ENCODE measurements at places on chromosomes 3 and 15. TPM values are rescaled to one million over a fixed set of nuclear protein-coding genes. Genes with fewer than 3 reads are reported as not detected.

FAM107A gene
- 74.4 TPM for total RNA-seq

- no peak for DNase-seq
Observed at GRCh38 chr15:63114465-63114864, 7.2 kb upstream of the LACTB start.

IL16 gene
- 1.4 TPM for total RNA-seq

DNA sequence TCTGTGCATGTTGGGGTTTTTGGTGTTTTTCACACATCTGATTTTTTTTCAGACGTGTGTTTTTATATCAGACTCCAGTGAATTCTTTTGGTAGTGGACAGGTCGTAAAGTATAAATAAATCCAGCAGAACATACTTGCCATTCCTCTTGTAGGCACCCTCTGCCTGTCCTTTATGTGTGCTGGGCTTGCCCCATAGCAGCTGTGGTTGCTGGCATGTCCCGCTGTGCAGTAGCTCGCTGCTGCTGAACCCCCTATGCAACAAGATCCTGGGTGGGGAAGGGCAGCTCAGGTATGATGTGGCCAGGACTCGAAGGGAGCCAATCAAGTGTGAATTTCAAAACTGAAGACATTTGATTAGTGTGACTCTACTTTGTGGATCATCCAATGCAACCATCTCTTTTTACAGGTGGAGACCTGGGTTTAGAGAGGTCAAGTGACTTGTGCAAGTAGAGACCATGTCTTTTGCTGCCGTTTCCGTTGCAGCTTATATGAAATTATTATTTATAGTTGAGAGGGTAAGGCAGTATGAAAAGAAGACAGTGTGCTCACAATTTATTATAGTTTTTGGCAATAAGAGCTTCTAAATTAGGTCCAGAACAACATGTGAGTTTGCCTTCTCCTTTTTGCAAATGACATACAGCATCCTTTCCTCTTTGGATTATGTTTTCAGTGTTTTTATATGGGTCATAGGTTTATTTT, 350.8 kb upstream of the C2CD4B start:
- DNase-seq = no peak

GRCh38 chr3:111164621-111165020, 93.0 kb downstream of the NECTIN3 start:
- no peak for DNase-seq

DNA sequence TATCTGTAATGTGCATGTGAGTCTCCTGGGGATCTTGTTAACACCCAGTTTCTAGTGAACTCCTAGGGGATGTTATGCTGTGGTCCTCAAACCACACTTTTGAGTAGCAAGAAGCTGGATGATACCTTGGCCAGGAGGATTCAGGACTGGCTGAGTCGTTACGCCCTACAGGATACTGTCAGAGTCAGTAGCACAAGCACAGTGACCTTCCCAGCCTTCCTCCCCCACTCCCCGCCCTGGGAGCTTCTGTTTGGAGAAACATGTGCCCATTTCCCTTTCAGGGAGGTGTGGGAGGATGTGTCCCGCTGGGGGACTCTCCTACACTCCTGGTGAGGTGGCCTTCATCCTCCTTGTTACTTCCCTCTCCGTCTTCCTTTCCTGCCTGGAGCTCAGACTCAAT, 76.4 kb upstream of the TRPM1 start:
- no peak for DNase-seq

DNA sequence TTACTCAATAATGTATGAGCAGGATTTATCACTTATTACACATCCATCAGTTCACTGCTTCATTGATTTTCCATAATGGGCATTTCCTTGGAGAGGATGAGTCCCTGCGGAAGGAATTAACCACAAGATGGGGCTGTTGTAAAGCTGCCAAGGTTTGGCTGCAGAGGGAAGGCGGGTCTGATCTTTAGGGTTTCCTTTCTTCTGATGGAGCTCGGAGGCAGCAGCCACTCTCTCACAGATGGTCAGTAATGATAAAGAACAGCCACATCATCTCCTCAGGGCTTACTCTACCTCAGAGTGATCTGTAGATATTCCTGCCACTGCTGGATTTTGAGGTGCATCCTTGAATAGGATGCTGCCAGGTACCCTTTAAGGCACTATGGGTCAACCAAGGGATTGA, 115.2 kb downstream of the USP13 start:
- DNase-seq = no peak

INSYN1 gene
- total RNA-seq = 0.05 TPM

DNA sequence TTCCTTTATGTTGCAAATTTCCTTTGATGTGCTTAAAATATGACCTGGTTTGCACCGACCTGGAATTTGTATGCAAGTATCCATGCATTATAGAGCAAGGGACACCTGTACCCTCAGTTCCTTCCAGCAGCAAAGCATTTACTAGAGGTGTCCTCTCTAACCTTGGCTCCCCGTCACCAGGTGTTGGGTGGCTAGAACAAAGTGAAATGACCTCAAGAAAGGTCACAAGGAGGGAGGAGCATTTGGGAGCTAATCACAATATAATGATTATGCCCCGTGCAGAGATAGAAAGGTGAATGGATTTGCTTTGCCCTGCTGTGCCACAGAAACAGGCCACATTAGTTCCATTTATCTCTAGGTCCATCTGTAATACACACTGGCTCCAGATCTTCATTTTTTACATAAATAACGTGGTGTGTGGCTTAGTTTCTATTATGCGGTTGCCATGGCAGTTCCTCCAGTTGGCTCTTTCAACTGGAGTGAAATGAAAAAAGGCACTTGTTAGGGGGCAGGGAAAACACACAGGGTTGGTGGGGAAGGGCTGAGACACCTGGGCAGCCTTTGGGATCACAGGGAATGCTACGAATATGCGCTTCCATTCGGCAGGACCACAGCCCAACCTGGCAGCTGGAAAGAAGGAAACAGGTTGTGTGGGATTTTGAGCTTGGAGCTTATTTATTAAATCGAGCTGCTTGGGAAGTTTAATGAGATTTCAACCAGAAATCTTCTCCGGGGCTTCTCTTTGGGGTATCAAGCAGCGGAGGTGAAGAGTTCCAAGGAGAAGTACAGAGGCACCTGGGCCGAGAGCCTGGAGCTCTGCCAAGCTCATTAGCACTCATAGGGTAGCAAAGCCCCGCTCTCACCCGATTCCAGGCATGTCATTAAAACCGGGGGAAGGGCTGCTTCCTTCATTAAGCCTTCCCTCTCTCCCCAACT, 233.5 kb upstream of the ST8SIA2 start:
- no peak for DNase-seq

DNA sequence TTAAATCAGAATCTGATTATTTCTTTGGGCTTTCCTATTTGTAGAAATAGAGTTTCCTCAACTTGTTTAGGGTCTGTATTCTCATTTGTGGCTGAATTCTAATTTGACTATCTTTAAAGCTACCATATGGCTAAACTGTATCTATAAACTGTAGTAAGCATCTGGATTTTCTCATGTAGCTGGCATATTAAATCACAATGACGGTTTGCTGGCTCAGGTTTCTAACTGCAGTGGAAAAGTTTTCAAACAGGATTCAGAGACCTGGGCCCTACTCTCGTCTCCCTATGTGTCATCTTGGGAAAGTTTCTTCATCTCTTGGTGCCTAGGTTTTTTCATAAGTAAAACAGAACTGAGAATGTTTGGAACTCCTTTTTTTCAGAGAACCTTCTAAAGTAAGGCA, 68.3 kb downstream of the GALK2 start:
- DNase-seq = no peak

DNAH1 gene
- 3.2 TPM for total RNA-seq

- no peak for DNase-seq
Observed at GRCh38 chr15:53133255-53133850, 343.2 kb upstream of the ONECUT1 start.

- DNase-seq = no peak
Observed at GRCh38 chr3:38608961-38609360, 40.5 kb downstream of the SCN5A start.

TRIM71 gene
- total RNA-seq = not detected

PEX5L gene
- 0.05 TPM for total RNA-seq

DNA sequence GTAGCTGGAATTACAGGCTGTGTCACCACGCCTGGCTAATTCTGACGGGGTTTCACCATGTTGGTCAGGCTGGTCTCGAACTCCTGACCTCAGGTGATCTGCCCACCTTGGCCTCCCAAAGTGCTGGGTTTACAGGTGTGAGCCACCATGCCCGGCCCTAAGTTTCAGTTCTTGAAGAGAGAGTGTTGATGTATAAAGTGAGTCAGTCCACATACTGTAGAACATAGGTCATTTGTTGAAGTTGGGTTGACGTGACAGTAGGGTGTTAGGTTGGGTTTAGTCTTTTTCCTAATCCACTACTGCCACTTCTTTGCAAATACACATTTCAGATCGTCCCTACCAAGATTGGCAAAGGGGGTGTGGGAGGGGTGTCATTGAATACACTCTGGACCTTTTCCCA, 15.2 kb downstream of the DNAJC19 start:
- no peak for DNase-seq

HHLA2 gene
- not detected for total RNA-seq

- DNase-seq = no peak
Observed at GRCh38 chr3:122305818-122306621, 19.0 kb upstream of the CSTA start.

GRCh38 chr15:40941068-40941527, 12.0 kb downstream of the DLL4 start:
- DNase-seq = no peak

DNA sequence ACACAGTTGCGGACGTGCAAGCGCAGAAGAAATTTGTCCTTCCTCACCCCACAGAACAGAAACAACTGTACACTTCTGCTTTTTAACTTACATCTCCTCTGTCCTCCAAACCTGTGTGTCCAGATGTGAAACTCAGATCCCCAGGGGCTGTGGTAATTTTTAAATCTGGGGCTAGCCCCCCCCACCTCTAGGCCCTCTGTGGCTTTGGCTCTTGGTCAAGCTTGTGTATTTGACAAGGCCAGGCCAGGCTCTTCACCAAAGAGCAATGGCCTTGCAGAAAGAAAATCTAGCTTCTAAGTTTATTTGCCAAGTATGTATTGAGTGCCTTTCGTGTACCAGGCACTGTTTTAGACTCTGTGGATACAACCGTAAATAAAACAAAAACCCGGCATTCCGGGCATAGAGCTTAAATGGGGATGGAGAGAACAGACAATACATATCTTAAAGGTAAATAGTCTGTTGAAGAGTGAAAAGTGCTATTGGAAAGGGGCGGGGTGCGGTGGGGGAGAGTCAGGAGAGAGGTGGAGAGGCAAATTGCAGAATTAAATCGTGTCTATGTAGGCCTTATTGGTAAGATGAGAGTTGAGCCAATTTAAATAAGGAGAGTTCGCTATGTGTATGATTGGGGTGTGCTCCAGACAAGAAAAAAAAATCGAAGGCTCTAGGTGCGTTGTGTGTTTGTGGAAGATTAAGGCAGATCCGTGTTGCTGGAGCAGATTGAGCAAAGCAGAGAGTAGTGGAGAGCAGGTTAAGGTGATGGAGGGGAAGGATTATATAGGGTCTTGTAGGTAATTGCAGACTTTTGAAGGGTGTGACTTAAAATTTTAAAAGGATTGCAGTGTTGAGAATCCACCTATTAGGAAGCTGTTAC, 781 bp upstream of the DPH6 start:
- DNase-seq = no peak

SNTN gene
- not detected for total RNA-seq

C2CD4B gene
- total RNA-seq = 176 TPM

DNA sequence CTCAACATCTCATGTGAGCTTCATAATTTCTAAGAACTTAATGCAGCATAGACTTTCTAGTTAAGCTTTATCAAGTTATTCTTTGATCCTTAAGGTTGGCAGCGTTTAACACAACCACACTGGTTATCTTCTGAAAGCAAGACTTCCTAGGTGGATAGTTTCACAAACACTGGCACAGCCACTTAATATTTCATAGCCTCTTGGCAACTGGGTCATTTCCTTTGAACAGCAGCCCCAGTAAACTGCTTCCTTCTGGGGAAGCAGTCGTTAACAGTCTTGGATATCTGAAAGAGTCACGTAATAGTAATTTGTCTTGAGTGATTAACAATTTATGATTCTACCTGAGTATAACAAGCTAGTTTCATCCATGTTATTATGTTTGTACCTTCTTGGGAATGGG, 45.9 kb upstream of the ABHD10 start:
- peak; percentile 72 for DNase-seq

GPR62 gene
- 0.06 TPM for total RNA-seq

GRCh38 chr15:93247466-93248121, 158.6 kb upstream of the RGMA start:
- no peak for DNase-seq

DNA sequence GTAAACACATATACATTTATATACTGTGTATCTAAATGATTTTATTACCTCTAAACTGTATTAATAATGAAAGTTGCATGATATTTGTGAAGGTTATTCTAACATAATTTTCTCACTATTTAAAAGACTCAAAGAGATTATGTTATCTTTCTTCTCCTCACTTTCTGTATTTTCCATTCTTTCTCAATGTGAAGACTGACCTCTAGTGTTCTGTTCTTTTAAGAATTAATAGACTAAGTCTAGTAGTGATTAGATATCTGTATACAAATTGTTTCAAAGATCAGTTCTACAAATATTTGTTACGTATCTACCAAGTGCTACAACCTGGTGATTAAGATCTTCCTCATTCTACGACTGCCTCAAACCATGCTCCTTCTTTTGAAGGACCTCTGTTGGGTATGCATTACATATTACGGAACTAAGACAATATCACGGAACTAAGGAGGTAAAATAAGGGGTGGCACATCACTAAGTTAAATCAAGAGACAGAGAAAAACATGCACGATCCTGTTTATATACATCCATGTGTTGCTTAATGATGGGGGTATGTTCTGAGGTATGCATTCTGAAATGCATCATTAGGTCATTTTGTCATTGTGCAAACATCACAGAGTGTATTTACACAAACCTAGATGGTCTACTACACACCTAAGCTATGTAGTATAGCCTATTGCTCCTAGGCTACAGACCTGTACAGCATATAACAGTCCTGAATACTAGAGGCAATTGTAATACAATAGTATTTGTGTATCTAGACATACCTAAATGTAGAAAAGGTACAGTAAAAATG, 161.5 kb upstream of the KBTBD8 start:
- no peak for DNase-seq

DNA sequence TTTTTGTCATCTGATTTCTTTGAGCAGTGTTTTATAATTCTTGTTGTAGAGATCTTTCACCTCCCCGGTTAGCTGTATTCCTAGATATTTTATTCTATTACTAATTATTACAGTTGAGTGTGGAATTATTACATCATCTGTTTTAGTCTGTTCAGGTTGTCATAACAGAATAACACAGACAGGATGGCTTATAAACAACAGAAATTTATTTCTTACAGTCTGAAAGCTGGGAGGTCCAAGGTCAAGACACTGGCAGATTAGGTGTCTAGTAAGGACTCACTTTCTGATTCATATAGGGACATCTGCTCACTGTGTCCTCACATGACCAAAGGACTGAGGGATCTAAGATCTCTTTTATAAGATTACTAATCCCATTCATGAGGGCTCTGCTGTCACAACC, 121.3 kb upstream of the THBS1 start:
- no peak for DNase-seq

- DNase-seq = no peak
Observed at GRCh38 chr15:85545185-85545584, 164.8 kb downstream of the AKAP13 start.

All from glomerular endothelial cell (primary cell).